Stimulated activated CD8-positive, alpha-beta memory T cell treated with anti-CD3 and anti-CD28 coated beads, Interleukin-12 subunit alpha, Interleukin-12 subunit beta, amount 100 ng/mL, for 1 hour (primary cell): ENCODE measurements at places on chromosomes 12 and 14.

DNA sequence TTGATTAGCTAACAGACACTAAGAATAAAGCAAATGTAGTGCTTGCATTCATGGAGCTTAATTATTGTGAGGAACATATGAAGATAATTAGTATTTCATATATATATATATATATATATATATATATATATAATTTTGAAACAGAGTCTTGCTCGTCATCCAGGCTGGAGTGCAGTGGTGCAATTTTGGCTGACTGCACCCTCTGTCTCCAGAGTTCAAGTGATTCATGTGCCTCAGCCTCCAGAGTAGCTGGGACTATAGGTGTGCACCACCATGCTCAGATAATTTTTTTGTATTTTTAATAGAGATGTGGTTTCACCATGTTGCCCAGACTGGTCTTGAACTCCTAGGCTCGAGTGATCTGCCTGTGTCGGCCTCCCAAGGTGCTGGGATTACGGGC is 1091.6 kb upstream of the TMEM132C start:
- no peak for DNase-seq

DNA sequence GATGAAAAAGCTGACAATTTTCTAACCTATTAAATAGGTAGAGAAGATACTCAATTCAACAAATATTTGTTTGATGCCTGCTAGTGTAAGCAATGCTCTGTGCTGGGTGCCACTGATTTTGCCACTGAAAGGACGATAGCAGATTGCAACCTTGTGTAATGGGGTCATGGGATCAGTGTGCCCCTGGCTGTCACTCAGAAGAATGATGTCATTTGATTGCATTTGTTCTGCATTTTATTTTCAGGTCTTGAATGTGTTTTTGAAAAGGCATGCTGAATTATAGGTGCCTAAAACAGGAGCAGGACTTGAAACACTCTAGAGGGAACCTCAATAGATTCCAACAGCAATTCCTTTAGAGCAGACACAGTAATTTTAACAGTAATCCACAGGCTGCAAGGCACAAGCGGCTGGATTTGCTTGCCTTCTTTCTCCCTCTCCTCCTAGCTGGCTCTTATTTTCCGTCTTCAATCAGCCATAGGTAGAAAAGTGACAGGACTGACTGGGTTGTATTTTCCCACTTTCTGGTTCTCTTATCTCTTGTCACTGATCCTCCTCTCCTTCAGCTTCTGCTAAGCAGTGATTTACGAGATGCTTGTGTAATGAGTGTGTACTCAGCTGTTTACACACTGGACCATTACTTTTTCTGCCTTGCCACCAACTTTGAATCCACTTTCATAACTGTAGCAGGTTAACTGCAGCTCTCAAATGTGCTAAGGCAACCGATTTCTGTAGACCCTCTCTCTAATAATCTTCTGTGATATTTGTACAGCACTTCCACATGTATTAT is 4.1 kb downstream of the PLXNC1 start:
- no peak for DNase-seq

DNA sequence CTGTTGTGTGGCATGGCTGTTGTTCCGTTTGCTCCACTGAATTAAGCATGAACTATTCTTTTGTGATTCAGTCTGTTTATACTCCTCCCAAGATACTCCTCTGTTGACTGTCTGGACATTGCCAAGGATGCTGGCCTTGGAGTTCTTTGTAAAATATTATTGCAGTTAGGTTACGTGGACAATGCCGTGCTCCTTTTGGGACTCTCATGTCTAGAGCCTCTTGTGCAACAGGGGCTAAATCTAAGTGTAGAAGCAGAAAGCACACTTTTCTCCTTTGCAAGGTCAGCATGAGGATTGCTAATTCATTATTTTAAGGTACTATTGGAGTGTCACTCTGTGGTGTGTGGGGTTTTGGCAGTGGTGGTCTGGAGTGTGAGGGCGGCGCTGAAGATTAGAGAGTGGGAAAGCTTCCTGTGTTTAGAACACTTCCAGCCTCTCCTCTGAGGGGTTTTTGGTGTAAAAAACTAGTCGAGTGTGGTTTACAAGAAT is 125.4 kb downstream of the SAMD4A start:
- DNase-seq = no peak

DNA sequence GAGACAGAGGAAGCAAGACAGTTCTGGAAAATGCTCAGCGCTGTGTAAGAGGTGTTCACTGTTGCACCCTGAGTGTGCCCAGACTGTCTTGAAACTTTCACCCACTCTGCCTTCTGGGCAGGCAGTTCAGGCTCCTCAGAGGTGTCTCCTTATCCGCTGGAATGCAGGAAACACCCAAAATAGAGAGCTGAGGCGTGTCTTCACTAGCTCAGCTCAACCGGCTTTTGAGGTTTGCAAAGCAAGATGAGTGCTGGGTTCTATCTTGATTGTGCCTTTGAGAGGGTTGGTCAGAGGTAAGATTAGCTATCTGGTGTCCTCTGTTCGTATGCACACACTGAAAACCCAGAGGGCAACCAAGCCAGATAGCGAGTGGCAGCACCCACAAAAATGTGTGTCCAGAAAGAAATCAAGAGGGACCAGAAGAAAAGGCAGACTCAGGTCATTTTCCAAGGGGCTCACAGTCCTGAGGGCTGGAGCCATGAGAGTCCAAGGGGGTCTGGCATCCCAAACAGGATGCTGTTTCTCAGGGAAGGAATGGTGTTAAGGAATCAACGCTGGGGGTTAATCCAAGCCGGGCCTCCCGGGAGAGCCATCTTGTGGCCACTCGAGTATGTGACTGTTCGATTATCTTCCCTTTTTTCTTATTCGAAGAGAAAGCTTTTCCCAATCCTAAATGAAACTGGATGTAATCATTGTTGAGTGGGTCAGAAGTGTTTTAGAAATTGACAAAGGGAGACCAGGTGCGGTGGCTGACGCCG is 47.1 kb downstream of the TBX3 start:
- DNase-seq = no peak

DNA sequence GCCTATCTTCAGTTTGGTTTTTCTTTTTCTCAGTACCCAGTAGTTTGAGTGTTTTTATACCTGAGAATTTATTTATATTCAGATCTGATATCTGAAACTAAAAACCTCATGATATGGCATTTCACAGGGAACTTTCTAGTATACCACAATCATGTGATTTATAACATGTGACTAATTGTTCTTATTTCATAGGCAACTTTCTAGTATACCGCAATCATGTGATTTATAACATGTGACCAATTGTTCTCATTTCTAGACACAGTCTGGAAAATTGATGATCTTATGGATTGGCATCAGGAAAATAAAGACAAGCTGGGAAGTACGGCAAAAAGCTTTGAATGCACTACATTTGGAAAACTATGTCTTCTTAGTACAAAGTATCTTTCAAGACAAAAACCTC is 20.6 kb downstream of the ZNF268 start:
- no peak for DNase-seq

GRCh38 chr12:61536525-61536924 is 723.7 kb upstream of the USP15 start:
- DNase-seq = no peak

DNA sequence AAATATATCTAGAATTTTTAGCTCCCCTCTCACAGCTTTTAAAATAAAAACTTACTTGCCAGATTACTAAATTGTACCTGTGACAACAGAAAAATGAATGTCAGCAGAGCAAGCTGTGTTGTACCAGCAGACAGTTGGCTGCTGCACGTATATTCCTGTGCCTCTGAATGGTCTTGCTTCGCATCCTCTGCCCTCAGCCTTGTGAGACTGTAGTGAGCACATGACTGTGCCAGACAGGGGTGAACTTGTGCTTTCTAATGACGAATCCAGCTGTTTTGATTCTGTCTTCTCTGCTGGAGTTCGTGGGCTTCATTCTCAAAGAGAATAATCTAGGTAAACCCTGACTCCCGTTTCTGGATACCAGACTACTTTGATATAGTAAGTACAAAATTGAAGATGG is 58.3 kb upstream of the FRMD6 start:
- DNase-seq = no peak

GRCh38 chr12:57181561-57182155 is 34.2 kb upstream of the LRP1-AS start:
- DNase-seq = no peak

- DNase-seq = no peak
Measured at GRCh38 chr14:44914849-44915248, 46.9 kb downstream of the KLHL28 start.

DNA sequence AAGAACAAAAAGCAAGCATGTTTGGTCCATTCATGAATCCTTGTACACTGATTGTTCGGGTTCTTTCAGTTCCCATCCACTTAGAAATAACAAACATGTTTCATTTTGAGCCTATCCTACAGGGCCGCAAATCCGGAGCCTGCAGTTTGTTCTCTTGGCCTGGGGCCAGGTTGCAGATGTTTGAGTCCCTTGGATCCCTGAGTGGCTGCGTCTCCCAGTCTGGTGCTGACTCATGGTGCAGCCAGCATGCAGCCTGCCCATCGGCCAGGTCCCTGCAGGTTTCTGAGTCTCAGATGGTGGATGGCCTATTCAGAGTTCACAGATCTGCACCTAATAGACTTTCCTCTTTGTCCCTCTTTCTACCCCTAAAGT is 1.9 kb upstream of the DYNC1H1 start:
- DNase-seq = no peak

DNA sequence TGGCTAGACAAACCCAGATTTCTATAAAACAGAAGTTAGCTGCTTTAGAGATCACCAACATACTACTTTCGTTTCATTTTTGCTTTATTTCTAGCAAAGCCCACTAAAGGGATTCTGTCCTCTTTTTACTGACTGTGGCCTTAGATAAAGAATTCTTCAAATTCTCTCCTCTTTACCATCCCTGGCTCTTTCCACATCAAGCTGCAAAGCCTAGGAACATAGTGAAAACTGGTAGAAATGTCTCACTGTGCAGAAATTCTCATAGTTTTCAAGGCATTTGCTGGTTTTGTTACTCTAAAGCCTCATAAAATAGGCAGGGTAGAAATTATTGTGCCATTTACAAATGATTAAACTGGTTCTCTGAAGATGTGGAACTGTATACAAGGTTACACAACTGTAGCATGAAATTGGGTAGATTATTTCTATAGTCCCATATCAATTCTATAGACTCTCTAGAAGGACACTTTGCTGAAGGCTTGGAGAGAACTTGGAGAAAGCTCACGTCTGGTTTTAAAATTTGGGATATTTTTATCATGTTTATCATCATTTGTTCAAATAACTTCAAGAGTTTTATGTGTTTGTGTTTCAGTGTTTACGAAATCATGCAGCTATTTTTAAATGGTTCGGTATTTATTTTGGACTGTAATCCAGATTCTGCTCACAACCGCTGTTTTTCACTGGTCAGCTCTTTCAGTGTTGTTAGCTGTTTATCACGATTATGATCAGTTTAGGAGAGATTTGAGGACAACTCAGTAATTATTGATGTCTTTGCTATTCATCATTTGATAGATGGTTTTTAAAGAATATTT is 36.7 kb upstream of the CSRP2 start:
- no peak for DNase-seq

- DNase-seq = no peak
Measured at GRCh38 chr14:48792376-48793024, 793.7 kb downstream of the RPS29 start.

DNA sequence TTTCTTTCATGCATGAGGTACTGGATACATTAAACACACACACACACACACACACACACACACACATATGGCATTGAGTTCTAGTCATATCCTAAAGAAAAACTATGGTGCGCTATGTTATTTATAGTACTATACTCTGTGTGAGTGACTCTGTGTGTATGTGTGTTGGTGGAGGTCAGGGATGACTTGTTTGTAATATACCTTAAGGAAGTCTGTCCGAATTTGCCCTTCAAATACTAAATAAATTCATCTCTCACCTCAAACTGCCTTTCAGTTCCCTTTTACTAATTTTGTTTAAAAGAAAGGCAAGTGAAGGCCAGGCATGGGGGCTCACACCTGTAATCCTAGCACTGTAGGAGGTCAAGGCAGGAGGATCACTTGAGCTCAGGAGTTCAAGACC is 2.1 kb upstream of the AKAP5 start:
- DNase-seq = no peak

GRCh38 chr12:56839915-56840325 is 76.8 kb downstream of the HSD17B6 start:
- DNase-seq = peak; percentile 1

GRCh38 chr14:51442513-51443175 is 202.6 kb downstream of the TMX1 start:
- no peak for DNase-seq

- no peak for DNase-seq
Measured at GRCh38 chr12:16261944-16262475, 15.5 kb downstream of the SLC15A5 start.

- no peak for DNase-seq
Measured at GRCh38 chr14:98736701-98737338, 535.2 kb downstream of the BCL11B start.

DNA sequence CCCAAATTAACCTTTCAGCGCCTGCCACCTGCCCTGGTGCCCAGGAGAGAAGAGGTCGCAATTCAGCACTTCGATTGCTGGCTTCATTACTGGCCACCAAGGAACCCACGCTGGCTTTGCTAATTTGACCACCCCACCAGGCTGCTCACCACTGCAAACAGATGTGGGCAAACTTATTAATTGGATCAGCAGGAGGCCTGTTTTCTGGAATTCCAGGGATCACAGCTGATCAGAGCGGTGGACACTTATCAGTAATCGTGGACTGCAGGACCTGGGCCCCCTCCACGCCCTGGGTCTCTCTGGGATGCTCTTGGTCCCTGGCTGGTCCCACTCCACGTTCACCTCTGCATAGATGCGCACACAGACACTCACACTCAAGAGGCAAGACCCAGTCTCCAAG is 27.8 kb downstream of the BEGAIN start:
- DNase-seq = no peak

DNA sequence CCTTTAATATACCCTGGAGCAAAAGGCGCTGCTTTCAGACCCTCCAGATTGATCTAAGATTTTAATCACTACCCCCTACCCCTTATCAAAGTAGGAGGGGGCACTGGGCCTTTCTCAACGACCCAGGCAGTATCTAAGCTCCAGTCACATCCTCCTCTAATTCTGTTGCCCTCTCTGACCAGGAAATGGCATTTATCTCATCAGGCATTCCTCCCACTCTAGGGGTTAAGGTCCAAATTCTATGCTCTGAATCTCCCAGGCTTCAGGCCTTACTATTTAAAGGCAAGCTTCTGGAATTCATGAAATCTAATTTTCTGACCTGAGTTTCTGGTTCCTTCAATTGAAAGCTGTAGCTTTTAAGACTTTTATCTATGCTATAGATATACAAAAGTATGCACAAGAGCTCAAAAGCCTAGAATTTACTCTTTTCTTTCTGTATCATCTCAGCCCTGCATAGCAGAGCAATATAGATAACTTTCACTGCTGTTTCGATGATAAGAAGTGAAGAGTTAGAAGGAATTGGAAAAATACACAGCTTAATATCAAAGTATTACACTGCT is 622.9 kb downstream of the RPS29 start:
- DNase-seq = no peak

GRCh38 chr12:64583771-64584421 is 26.4 kb upstream of the RASSF3 start:
- no peak for DNase-seq
